CD4-positive, alpha-beta T cell treated with Interleukin-1 beta for 1 hour (primary cell): ENCODE measurements at places on chromosomes 7 and 10.

- no peak for DNase-seq
Measured at GRCh38 chr7:45367026-45367425, 207.1 kb upstream of the ADCY1 start.

- DNase-seq: no peak
Measured at GRCh38 chr10:76717141-76717540, 920.5 kb downstream of the KCNMA1 start.

DNA sequence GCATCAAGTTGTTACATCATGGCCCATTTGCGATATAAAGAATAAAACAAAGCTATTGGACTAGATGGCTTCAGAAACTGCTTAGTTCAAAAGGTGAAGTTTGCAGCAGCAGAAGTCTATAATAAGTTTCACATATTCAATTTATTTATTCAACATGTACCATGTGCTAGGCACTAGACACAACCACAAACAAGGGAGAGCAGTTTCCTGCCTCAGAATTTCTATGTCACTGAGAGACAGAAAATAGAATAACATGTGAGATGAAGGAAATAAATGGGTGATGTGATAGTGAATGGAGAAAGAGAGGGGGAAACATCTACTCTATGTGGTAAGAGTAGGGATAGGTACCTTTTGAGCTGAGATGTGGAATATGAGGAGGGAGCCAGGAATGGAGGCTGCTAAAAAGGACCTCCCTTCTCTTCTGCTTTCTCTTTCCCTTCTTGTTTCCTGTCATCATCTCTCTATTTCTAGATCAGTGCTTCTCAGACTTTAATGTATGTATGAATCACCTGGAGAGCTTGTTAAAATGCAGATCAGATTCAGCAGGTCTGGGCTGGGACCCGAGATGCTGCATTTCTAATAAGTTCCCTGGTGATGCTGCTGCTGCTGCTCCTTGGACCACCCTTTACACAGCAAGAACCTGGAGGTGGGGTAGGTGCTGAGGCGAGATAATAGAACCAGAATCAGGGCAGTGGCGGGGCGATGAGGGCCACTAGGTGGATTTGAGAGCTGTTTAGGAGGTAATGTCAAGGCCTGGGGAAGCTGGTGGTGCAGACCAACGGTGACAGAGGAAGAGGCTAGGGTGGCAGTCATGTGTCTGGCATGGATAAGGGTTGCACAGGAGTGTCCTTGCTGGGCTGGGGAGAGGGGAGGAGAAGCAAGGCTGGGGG is 13.7 kb upstream of the INMT start:
- DNase-seq: no peak

- no peak for DNase-seq
Measured at GRCh38 chr7:32447218-32447617, 43.0 kb downstream of the LSM5 start.

DNA sequence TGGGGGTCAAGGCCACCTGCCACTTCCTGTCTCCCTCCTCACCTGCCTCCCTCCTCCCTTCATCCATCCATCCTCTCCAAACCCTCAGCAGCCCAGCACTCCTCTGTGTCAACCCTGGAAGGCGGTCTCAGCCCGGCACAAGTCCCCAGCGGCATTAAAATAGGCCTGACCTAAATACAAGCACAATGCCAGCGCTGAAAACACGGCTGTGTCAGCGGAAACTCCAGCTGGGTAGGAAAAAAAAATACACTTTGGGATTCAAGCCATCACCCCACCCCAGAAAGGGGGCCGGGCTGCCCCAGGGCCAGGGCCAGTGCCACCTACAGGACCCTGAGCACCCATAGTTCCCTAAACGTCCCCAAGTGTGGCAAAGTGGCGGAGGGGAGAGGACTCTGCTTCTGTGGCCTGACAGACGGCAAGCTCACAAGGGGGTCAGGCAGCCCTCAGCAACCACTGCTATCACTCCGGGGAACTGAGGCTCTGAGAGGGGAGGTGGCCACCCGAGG is 22.7 kb upstream of the GTF2IRD1 start:
- DNase-seq: no peak

DNA sequence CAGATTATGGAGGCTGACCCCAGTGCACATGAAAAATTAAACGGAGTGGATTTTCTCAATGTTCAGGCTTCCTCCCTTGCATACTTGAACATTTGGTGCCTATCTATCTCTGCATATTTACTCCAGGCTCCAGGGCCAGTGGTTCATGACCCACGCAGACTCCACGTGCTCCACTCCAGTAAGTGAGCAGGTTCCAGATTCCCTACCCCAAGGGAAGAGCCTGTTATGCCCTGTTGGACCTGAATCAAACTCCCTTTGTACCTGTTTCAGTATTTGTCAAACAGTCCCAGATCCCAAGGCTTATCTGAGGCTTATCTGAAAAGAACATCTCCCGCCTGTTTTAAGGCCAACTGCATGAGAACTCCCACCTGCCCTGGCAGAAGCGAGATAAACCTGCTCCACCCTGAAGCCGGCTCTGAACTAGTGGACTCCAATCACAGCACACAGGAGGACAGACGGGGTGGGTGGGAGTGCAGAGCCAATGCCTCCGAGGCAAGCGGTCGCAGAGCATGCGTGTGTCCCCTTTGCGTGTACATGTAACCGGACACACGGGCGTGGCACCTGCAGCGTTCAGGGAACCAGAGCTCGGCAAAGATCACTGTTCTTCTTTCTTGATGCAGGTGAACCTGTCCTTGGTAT is 2.3 kb upstream of the FUOM start:
- no peak for DNase-seq

DNA sequence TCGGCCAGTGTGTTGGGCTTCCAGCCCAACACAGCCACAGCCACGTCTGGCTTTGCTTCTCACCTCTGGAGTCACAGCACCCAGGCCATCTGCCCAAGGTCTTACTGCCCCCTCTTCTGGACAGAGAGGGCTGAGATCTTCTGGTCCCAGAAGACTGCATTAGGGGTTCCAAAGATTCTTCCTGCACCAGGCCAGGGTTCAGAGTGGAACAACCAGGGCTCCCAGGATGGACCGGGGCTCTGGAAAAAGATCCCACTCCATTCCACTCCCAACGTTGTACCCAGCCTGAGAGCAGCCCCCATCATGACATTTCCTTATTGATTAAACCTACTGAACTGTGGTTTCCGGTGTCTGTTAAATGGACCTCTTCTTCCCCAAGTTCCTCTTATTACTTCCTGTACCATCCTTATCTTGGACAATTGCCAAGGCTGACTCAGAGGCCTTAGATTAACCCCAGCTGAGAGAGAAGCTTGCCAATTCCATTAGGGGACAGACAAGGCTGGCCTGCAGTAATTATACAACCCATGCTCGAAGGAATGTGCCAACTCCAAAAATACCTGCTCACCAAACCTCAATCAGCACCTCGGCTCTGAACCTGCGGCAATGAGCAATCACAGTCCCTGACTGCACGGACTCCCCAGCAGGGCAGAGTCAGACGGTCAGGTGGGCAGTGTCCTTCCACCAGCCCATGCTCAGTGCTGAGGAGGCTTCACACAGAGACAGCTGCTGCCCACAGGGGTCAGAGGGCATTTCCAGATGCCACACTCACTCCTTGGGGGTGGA is 47.9 kb upstream of the NPFFR1 start:
- peak; percentile 52 for DNase-seq

DNA sequence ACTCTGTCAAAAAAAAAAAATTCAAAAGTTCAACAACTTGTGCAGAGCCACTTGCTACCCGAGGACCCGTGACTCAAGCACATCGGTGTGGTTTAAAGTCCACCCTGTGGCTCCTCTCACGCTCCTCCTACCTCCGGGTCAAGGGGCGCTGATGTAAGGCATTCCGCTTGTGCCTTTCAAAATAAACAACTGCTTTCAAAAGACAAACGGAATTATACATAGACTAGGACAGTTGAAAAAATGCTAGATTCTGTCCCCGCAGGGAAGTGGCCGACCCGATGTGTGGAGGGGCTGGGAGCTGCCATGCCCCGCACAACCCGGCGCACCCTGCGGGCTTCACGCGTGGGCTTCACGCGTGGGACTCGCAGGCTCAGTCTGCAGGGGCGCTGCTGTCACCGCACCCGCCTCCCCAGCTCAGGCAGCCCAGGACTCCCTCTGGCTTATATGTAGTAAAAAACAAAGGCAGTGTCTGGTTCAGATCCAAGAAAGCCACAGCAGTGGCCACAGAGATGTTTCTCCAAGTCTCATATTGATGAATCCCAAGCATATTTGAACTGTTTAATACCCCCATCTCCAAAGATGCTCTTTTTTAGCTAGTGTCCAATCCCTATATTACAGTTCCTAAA is 239.7 kb upstream of the INHBA start:
- no peak for DNase-seq

DNA sequence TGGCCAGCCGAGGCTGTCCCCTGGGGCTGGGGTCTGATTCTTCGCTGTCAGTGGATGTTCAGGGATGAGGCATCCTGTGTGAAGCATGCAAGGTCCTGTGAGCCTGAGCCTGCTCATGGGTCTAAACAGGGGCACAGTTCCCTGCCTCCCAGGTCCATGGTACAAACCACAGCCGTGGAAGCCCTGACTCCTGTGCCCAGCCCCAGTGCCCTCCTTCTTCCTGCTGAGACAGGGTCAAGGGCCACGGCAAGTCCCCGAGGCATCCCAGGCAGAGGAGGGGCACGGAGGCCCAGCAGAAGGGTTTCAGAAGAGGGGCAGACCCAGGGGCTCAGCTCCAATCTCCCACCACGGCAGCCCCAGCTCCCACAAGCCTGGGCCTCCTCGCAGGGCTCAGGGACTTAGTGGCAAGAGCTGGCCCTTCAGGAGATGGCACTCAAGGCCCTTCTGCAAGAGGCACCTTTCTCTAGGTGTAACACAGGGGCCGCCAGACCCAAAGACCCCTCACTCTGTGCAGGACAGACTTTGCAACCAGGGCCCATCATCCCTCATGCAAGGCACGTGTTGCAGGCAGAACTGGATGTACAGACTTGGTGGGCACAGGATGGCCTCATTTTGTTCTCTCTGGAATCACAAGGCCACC is 248.8 kb downstream of the TCERG1L start:
- no peak for DNase-seq

GRCh38 chr7:86720306-86720705 is 76.6 kb downstream of the GRM3 start:
- DNase-seq: no peak

DNA sequence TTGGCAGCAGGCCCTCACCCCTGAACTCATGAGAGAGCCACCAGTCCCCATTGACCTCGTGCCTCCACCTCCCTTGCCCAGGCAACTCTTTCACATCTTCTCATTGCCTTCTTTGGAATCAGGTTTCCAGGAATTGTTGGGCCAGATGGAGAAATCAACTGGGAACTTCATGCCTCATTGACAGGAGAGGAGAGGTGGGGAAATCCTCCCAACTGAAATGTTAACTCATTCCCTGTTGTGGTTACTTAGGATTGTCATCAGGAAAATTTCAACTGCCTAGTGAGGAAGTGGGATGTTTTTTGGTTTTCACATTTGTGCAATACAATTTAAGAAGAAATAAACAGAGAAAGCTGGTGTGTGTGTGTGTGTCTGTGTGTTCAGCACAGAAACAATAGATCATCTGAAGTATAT is 106.6 kb upstream of the INHBA start:
- DNase-seq: no peak

- no peak for DNase-seq
Measured at GRCh38 chr10:80183436-80183835, 21.9 kb downstream of the ANXA11 start.

DNA sequence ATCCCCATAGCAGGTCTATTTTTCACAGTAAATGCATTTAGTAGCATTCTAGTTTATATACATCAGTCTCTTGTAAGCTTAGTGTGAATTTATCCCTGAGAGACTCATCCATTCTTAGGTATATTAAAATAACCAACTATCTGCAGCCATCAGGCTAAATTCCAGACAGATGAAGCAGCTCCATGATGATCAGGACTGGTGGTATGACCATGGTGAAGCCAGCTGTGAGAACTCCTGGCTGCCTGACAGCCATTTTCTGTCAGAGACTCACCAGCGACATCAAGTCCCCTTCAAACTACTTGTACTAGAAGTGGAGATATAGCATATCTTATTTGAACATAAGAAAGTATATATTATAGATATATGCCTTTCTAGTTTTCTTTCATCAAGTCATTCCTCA is 70.3 kb upstream of the GSDME start:
- DNase-seq: no peak

DNA sequence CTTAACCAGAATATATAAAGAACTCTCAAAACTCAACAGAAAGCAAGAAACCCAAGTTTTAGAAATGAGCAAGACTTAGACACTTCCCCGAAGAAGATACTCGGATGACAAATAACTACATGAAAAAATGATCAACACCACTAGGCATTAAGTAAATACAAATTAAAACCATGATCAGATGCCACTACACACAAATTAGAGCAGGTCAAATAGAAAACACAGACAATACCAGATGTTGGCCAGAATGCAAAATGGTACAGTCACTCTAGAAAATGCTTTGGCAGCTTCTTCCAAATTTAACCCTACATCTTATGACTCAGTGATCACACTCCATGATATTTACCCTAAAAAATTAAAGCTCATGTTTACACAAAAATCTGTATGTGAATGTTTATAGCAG is 18.4 kb downstream of the TMEM176A start:
- no peak for DNase-seq

GRCh38 chr10:3835770-3836169 is 50.8 kb upstream of the KLF6 start:
- peak; percentile 31 for DNase-seq

GRCh38 chr7:142540371-142540770 is 208.9 kb upstream of the PRSS1 start:
- DNase-seq: no peak

DNA sequence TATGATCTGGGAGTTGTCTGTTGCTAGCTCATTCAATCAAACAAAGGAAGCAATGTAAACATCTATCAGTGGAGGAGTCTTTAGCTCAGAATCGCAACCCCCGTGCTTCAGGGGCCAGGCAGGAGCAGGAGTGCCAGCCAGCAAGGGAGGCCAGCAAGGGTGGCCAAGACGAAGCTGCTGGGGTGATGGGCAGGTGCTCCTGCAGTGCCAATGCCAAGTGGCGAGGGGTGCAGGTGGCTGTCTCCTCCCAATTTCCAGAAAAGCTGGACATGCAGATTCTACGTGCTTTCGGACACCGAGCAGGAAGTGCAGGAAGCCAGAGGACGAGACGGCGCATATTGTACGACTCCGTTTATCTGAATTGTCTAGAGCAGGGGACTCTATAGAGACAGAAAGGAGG is 48.1 kb upstream of the EBF3 start:
- no peak for DNase-seq

DNA sequence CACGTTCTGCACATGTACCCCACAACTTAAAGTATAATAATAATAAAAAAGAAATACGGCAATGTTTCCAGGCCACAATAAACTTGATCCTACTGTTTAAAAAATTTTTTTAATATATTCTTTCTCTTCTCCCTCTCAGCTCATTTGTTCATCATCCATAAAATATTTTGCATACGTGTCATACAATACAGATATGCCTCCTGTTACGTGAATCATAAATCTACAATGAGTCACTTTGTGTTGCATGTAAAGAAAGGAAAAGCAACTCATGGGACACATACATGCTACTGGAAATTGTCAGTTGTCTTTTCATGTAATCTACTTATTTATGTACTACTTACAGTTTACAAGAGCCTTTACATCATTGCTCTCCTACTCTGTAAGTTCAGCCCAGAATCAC is 1.1 kb upstream of the TECTB start:
- DNase-seq: no peak

GRCh38 chr7:39602351-39602750 is 21.0 kb upstream of the RALA start:
- no peak for DNase-seq

- DNase-seq: no peak
Measured at GRCh38 chr7:111763221-111763801, 201.0 kb upstream of the IMMP2L start.

- DNase-seq: no peak
Measured at GRCh38 chr7:50268990-50269389, 35.5 kb upstream of the IKZF1 start.
